ENCODE measurements at places on chromosomes 1 and 21.

GRCh38 chr21:45837936-45838335, 143.6 kb upstream of the COL6A1 start:
- DNase-seq, result no peak

DNA sequence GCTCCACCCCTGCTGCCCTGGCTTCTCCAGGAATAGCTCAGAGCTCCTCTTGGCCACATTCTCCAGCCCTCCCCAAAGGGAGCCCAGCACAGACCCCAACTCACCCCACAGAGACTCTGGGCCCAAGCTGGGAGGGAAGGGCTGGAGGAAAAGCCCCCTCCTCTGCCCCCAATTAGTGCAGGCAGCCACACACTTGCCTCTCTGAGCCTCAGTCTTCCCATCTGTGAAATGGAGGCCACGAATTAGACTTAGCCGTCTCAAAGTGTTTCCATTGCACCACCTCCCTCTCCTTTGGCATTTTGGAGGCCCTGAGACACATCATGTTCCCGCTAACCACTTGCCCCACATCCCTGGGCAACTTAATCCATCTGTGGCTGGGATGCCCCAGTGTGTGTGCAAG, 108.0 kb downstream of the PAX7 start:
- DNase-seq, result no peak

DNA sequence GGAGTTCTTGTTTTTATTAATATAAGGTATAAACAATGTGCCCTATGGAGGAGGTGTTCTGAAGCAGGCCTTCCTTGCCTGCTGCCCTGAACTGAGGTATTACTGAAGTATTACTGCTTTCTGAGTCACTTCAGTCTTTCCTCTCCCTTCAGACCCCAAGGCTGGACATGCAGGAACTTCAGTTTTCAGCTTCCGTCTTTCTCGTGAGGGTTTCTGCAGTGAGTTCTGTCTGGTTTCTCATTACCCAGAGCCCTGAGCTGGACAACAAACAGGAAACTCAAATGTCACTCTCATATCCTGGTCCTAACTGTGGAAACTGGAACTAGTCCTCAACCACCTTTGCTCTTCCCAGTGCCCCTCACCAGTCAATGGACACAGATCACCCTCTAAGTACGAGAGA, 46.8 kb downstream of the ELAVL4 start:
- DNase-seq, result no peak

DNA sequence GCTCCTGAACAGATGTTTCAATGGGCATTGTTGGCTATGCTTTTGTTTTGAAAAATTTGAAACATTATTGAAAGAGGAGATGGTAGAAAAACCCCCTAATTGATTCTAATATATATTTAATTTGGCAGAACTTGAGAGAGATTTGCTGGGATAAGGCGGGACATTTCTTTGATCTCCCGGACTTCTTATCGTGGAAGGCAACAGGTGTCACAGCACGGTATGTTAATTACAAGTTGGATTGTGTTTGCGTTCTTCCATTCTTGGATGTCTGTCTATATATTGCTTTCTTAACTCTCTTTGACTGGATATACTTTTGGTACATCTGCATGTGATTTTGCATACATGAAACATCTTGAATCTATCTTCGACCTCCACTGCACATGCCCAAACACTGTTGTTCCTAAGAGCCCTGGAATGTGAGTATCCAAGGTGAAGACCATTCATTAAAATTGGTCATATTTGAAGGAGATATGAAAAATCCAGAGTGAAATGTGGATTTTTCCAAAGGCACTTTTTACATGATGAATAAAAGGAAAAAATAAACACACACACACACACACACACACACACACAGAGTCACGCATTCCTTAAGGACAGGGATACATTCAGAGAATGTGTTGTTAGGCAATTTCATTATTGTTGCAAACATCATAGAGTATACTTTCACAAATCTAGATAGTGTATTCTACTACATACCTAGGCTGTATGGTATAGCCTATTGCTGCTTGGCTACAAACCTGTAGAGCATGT, 81.9 kb downstream of the FGGY start:
- DNase-seq, result no peak

All from stimulated activated CD4-positive, alpha-beta T cell treated with anti-CD3 and anti-CD28 coated beads, Interleukin-1b, Interleukin-23, amount 100 ng/mL, for 1 hour (primary cell).